ENCODE measurements at places on chromosomes 5 and 9. TPM values are rescaled to one million over a fixed set of nuclear protein-coding genes. Genes with fewer than 3 reads are reported as not detected.

- no peak for DNase-seq
Observed at GRCh38 chr9:111902391-111903139, 6.0 kb downstream of the UGCG start.

DNA sequence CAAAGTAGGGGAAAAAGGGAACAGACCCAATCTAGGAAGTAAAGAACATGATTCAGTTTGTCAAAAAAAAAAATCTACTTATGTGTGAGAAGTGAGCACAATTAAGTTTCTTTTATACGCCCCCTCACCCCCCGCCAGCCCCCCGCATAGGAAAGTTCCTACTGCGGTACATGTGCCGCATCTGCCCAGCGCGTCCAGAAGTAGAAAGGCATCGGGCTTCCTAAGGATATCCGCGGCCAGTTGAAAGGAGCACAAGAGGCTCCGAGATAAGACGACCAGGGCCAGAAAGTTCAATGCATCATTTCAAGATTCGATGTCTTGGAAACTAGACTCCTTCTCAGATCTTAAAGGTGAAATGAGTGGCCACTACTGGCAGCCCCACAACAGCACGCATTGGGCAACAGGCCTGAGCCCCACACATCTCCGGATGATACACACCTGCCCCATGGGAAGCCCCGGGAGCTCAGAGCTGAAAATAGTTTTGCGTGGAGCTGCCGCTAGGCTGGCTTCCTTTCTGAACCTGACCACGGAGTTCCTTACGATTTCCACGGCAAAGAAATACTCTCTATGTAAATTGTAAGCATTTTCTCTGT, 203.9 kb downstream of the RAB3C start:
- no peak for DNase-seq

DNA sequence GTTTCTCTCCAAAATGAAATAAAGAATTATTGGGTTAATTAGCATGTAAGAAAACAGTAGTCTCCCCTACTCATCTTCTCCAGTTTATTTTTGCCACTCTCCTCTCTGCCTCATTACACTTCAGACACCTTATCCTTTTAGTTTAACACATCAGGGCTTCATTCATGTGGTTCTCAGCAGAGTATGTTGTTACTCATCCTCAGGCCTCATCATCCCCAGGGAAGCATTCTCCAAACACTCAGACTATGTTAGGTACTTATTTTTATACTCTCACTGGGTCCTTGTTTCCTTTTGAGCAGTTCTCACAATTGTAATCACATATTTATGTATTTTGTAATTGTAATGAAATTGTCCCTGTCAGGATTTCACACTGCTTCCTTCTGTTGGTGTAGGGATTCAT, 470.5 kb downstream of the PDE4D start:
- no peak for DNase-seq

The RFESD gene
- total RNA-seq: 0.11 TPM

GRCh38 chr5:162444129-162444762, 376.7 kb downstream of the GABRG2 start:
- no peak for DNase-seq
